ENCODE measurements at places on chromosomes 5 and 9.

DNA sequence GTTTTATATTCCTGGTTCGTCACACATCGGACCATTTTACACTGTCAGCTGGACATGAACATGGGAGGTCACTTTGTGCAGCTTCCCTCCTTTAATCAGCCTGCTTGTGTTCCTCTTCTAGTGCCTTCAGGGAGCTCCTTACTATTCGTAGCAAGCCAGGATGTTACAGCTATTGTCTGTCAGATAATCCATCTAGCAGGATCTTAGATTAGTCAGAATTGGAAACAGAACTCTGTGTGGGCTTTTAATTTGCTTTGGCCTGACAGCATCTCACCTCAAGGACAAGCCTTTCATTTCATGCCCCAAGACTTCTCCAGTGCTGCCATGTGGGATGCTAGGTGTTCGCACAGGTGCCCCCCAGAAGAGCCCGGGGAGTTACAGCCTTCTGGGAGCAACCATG is 30.2 kb upstream of the EPB41L4B start:
- no peak for DNase-seq

GRCh38 chr5:38598994-38599617 is 42.7 kb upstream of the LIFR start:
- no peak for DNase-seq

- DNase-seq = no peak
Measured at GRCh38 chr9:68619636-68620035, 79.0 kb upstream of the TMEM252 start.

DNA sequence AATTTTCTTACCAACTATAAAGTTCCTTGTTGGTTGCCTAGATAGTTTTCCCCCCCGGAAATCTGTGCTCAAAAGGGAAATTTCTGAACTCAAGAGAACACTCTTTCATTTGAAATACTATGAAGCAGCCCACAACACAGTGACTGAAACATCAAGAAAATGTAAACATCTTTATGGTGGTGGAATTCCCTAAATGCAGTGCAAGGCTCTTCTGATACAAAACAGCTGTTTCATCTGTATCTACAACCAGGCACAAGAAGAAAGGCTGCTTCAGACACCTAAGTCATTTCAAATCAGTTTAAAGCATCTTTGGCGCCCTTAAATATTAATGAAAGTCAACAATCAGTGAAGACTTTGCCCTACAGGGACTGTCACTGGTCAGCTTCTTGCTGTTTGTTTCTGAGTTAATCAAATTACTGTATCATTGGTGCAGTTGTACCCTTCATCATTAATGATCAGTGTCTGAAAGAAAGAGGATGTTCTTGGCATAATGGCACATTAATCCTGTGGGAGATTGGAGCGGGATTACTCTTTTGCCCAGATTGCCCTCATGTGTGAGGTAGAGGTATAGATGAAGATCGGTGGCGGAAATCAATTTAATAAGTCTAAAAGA is 947.0 kb downstream of the NR2F1-AS1 start:
- no peak for DNase-seq

DNA sequence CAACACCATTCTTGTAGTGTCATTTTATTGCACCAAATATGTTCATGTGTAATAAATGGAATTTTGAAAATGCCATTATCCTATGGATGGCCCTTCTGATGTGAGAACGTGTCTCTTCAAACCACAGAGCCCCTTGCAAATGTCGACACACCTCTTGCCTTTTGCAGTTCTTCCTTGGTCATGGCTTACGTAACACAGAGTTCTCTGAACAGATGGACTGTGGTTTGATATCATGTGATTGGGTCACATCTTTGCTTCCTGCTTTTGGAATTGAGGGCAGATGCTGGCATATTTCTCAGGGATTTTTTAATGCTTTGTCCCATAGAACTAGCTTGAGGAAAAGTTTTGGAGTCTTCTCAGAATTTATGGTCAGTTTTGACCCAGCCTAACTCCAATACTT is 4.6 kb downstream of the TGFBR1 start:
- no peak for DNase-seq

DNA sequence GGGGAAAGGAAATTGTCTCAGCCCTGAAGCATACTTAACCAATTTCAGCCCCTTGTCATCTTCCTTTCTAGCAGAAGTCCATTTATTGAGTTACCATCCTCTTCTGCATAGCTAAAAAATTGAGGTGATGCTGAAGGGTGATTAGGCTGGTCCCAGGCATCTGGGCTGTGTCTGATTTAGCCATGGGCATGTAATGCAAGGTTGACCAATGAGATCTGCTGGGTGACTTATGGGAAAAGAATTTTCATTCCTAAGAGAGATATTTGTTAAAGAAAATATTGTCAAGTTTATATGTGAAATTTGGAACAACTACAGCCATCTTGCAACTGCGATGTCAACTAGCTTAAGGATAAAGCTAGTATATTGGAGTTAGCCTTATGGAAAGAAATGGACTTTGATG is 5.1 kb downstream of the ITGA2 start:
- DNase-seq = no peak

- DNase-seq = no peak
Measured at GRCh38 chr5:150122536-150123481, 32.8 kb downstream of the PDGFRB start.

- DNase-seq = no peak
Measured at GRCh38 chr9:93463638-93464248, 10.4 kb upstream of the FAM120AOS start.

- DNase-seq = no peak
Measured at GRCh38 chr9:17171309-17172094, 36.7 kb downstream of the CNTLN start.

- no peak for DNase-seq
Measured at GRCh38 chr5:72407541-72407940, 87.4 kb downstream of the PTCD2 start.

- peak; percentile 65 for DNase-seq
Measured at GRCh38 chr9:78030553-78031443, 813 bp downstream of the GNAQ start.

DNA sequence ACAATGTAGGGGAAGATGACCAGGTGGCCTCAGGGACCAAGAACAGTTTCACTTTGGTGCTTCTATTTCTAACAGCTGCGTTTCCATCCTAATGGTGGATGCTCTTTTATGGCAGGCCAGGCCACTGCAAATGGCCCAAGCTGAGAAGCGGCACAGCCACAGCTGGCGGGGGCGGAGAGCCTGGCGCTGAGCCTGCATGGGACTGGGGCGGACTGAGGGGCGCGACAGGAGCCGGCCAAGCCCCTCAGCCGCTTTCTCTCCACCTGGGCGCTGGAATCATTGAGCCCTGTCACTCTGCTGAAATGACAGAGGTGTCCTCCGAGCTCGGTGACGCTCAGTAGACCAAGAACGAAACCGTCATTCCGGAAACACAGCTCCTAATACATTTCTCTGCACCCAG is 317.3 kb upstream of the PDE4D start:
- DNase-seq = no peak

- no peak for DNase-seq
Measured at GRCh38 chr9:37287317-37287716, 135.2 kb upstream of the GRHPR start.

DNA sequence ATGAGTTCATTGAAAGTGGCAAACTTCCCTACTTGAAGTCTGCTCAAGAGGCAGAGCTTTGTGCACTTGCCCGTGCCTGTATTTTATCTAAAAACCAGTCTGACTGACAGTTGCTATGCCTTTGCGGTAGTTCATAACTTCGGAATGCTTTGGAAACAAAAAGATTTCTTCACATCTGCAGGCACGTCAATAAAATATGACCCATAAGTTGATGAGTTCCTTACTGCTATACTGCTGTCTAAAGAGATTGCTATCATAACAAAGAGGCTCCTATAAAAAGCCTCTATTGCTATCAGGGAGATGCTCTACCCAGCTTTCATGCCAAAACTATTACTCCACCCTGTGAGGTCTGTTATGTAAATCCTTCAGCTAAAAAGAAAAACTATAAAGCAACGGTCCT is 25.4 kb upstream of the RNF20 start:
- no peak for DNase-seq

GRCh38 chr5:148152781-148153180 is 15.6 kb upstream of the SPINK14 start:
- no peak for DNase-seq

DNA sequence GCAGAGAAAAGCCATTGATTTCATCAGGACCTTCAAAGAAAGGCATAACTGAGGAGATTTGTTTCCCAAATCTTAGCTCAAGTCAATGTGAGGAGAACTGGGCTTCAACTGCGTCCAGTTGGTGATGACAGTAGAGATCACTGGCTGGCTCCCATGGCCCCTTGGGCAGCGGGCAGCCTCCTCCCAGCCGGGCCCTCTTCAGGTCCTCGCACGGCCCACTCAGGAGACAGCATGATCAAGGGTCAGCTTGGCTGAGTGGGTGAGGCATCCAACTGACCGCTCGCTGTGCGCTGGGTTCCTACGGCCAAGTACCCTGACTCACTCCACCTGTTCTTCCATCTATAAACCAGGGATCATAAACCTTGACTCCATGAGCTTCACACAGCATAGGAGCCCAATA is 274.0 kb downstream of the NSG2 start:
- no peak for DNase-seq

- no peak for DNase-seq
Measured at GRCh38 chr5:154761046-154761736, 6.0 kb downstream of the LARP1 start.

- DNase-seq = no peak
Measured at GRCh38 chr9:134758949-134759607, 117.5 kb downstream of the COL5A1 start.

DNA sequence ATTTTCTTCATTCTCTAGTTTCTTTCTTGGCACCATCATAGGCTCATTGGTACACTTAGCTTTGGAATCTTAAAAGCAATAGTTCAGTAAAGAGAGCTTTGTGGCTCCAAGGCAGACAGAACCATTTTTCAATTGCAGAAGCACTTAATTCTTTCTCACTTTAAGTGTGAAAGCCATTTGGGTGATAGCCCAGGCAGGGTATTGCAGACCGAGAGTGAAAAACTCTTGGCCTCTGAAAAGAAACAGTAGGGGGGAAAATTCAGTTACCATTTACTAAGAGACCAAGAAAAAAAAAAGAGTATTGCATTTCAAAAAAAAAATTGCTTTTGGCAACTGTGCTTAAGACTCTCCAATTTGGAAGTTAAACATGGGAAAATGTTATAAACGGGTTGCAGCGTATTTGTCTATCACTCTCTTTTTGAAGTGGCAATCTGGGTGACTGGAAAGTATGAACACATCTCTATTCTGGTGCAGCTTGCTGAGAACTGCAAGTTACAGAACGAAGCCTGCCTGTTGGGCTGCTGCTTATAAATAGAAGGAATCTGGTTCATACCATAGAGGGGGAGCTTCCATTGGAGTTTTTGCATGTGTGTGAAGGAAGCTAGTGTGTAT is 170.5 kb downstream of the TLE4 start:
- no peak for DNase-seq

GRCh38 chr5:164048359-164048926 is 543.0 kb downstream of the MAT2B start:
- no peak for DNase-seq

DNA sequence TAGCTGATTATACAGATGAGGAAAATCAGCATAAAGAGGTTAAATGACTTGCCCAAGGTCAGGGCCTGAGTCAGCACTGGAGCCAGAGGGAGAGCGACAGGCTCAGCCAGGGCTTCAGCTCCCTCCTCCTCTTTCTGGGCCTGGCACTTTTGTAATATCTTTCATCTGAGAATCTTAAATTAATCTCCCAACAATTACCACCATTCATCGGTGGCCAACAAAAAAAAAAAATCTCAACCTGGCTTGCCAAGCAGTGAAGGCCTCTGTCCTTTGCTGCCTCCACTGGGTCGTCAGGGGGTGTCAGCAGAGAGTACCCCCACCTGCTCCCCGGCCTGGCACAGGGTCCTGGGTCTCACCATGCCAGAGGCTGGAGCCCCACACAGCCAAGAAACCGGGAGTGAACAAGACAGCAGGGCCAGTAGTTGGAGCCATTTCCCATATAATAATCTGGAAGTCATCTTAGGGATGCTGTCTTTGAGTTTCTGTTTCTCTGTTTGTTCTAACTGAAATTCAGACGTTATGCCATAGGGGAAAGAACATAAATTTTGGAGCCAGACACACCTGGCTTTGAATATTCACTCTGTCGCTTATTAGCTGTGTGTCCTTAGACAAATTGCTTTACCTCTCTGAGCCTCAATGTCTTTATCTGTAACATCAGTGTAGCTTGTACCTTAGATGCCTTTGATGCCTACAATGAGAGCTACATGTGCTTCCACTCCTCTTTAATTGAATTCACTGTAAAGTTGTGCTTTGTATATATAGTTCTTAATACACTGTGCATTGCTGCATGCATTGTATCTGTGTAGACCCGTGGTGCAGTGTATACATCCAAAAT is 299.9 kb upstream of the MSX2 start:
- no peak for DNase-seq

DNA sequence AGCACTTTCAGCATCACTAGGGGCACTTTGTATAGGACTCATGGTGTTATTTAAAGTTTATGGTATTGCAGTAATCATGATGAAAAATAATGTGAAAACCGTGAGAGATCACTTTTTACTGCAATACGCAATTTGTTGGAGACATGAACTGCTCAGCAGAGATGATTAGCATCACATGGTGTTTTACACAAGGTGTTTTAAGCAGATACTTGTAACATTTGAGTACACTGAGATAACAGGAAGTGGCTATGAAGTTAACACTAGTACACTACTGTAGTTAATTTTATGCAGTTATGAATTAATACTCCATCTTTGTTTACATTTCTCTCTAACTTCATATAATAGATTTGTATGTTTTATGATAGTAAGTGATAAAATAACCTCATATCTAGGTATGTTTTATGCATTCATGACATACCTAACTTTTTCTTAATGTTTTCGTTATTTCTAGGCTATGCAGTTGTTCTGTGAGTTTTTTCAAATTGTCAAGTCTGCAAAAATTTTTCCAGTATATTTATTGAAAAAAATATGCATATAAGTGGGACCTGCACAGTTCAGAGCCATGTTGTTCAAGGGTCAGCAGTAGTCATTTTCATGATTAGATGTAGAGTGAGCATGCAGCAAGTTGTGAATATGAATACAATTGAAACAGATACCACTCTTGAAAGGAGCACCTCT is 13.0 kb downstream of the SUB1 start:
- no peak for DNase-seq

GRCh38 chr5:17230808-17231525 is 13.5 kb downstream of the BASP1 start:
- DNase-seq = no peak

- no peak for DNase-seq
Measured at GRCh38 chr5:126056352-126056751, 366.9 kb upstream of the GRAMD2B start.

- no peak for DNase-seq
Measured at GRCh38 chr5:146007989-146008388, 71.6 kb downstream of the SH3RF2 start.

DNA sequence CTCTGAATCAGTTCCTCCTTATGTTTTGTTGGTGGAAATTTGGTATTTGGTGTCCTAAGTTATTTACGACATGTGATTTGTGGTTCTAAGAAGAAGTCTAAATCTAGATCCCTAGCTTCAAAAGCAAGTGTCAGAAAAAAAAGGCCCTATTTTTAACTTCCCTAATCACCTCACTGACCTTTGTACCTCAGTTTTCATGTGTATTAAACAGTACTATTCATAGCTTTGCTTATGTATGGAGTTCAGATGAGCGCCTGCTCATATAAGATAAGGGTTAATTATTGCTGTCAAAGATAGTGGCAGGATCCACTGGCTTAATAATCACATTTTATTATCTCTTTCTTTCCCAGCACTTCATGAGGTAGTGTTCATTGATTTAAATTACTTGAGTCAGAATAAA is 318.2 kb downstream of the PARP8 start:
- DNase-seq = no peak
